HS-27A (cell line): ENCODE measurements at places on chromosomes 6 and 20.

DNA sequence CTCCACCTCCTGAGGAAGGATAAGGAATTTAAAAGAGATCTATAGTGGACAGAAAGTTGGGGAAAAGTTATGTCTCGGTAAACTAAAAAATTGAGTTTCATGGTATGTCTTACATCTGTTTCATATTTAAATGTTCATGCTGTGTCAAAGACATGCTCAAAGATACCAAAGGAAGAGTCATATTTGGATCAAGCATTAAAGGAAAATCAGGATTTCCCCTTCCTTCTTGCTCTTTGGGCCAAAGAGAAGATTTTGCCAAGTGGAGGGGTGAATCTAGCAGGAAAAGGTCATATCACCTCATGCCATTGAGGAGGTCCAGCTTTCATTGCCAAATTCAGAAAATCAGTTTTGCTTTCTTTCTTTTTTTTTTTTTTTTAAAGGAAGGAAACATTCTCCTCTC, 192.4 kb downstream of the OGFRL1 start:
- DNase-seq = no peak

GRCh38 chr20:59620860-59621505, 16.6 kb downstream of the PHACTR3 start:
- DNase-seq = no peak

DNA sequence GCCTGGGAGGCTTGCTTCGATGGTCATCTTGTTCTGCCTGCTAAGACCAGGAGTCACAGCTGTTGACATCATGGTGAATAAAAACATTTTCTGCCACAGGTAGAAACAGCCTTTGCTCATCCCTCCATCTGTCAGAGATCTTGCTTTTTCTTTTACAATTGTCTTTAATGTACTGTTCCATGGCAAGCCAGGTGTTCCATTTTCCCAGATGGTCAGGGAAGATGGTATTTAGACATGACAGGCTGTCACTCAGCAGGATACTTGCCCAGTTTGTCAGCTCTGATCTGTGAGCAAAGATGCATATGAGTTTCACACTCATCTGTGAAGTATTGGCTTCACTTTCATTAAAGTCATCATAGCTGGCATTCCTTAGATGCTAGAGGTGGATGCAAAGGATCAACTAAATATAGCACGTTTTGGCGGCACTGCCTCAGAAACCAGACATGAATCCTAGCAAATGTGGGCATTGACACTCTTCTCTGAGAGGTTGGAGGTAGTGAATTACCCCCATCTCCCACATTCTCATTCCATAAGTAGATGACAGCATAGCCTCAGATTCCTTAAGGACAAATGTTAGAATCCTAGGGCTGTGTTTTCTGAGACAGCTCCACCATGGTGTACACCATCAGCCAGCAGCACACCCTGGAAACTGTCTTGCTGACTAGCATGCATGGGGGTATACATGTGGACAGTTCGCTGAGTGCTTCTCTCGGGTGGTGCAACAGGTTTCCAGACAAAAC, 4.2 kb downstream of the SSTR4 start:
- DNase-seq = no peak

GRCh38 chr6:89098461-89098860, 17.9 kb downstream of the PNRC1 start:
- DNase-seq = no peak

DNA sequence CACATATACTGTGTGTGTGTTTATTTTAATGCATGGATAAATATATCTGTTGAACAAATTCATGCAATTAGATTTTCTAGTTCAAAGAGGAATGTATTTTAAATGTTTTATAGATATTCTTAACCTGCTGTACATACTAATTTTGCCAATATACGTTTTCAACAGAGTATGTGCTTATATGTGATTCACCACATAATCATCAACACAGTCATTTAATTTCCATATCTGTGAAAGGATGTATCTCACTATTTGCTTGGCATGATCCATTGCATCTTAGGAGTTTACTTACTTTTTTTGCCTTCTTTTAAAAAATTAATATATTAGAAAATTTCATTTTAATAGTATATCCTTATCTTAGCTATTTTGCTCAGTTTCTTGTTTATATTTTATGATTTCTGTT, 902.3 kb upstream of the CITED2 start:
- no peak for DNase-seq

- peak; percentile 23 for DNase-seq
Measured at GRCh38 chr6:13445005-13445743, 42.2 kb downstream of the GFOD1 start.

GRCh38 chr6:142947714-142948480, 2.9 kb upstream of the HIVEP2 start:
- DNase-seq = no peak

- peak; percentile 92 for DNase-seq
Measured at GRCh38 chr6:26571592-26572296, 25.0 kb upstream of the ABT1 start.

GRCh38 chr6:154509421-154510143, 903 bp downstream of the CNKSR3 start:
- DNase-seq = no peak

- DNase-seq = no peak
Measured at GRCh38 chr6:35061102-35061615, 80.0 kb downstream of the TCP11 start.

GRCh38 chr6:64539917-64540316, 904.3 kb downstream of the PHF3 start:
- no peak for DNase-seq

DNA sequence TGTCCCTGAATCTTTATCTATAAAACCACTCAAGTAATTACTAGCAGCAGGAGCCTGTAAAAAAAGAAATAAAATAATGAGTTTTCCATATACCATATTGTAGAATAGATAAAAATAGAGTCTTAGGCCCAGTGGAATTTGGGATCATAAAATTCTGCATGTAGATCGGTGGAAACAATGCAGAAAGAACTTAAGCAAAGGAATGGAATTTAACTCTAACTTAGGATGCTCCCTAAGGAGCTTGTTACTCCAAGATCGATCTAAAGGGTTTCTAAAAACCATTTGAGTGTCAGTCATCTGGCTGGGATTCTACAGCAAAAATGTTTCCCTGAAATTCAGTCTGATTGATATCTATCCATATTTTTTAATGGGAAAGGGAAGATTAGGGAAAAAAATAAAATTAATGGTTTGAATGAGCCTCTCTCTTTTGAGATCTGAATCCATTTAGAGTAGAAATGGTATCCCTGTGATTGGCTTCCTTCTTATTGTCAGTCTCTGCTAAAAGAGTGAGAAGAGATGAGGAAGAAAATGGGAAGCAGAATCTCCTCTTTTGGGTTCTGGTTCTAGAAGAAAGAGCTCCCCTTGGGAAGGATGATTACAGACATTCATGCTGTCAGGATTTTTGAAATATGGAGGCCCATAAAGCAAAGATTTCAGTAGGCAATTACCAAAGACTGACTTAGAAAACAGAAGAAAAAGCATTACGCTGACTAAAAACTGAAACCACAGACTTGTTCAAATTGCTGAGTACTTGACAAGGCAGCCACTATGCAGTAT, 564.3 kb upstream of the MARCKS start:
- no peak for DNase-seq

DNA sequence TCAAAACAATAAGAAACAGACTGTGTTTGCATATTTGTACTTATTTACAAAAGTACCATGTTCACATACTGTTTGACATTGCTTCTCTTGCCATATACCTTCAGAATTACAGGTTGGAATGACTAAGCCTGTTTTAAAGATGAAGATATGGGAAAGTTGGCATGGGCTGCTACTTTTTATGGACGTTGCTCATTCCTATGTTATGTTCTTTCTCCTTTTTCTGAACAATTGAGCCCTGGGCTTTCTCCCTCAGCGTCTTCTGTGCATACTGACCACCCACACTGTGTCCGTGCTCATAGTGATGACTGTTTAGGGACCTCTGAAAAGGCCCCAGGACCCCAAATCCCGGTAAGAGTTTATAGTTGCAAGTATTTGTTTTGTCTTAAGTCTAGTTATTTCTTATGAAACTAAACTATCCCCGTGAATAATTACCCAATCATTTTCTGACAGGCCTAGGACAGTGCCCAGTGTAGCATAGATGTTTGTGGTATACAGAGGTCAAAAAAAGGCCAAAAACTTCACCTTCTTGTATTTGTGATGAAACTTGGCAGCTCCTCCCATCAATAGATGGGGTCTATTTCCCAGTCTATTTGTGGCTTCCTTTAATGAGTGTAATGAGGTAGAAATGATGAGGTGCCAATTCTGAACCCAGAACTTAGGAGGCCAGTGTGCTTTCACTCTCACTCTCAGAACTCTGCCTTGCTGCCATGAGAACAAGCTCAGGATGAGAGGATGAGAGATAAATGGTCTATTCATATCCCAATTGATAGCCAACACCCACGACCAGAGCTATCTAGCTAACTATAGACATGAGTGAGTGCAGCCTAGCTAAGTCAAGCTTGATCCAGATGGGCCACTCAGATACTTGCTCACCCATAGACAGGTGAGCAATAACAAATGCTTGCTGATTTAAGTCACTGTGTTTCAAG, 40.9 kb downstream of the GSTA4 start:
- no peak for DNase-seq

DNA sequence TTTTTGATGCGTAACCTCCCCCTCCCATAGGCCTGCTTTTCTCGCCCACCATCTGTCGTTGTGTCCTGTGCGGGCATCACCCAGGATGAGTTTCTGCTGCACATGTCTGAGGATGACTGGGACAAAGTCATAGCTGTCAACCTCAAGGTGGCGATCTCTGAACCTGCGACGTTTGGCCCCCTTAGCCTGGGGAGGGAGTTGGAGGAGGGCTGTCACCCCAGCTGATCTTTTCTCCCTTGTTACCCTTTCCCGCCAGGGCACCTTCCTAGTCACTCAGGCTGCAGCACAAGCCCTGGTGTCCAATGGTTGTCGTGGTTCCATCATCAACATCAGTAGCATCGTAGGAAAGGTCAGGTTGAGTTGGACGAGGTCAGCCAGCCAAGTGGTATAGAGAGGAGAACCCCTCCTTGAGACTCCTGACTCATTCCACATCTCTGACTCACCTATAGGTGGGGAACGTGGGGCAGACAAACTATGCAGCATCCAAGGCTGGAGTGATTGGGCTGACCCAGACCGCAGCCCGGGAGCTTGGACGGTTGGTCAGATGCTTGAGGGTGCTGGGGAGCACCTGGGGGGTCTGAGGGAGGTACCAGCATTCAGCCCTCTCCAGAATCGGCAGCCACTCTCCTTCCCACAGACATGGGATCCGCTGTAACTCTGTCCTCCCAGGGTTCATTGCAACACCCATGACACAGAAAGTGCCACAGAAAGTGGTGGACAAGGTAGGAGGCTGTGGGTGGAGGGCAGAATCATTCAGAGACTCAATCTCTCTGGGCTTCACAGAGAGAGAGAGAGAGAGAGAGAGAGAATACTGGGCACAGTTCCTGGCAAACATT, 954 bp downstream of the HSD17B8 start:
- no peak for DNase-seq

DNA sequence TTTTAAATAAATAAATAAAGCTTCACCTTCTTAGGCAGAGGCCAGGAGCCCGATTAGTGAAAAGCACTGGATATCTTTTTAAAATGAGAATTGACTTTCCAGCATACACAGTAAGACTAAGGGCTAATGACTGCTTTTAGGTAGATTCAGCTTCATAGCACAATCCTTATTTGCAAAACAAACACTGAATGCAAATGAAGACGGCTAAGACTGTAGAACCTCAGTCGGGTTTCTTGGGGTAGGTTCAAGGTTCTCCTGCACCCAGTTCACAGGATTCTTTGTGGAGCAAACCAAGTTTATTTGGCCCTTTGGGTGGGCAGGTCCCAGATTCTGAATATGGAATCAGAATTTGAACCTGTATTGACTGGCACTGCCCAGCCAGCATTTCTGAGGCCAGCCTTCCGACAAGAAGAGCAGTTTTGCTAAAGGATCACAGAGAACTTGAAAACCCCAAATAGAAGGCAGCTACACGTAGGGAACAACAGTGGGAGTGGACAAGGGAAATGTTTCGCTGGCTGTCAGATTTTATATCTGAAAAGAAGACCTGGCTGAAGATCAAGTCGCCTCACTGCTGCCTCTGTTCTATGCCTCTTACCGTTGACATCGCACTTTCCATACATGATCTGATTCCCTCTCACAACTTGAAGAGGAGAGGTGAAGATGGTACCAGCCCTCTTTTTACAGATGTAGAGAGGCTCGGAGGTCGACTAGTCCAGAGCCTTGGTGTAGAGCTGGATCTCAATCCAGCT, 8.2 kb downstream of the TRERF1 start:
- no peak for DNase-seq

DNA sequence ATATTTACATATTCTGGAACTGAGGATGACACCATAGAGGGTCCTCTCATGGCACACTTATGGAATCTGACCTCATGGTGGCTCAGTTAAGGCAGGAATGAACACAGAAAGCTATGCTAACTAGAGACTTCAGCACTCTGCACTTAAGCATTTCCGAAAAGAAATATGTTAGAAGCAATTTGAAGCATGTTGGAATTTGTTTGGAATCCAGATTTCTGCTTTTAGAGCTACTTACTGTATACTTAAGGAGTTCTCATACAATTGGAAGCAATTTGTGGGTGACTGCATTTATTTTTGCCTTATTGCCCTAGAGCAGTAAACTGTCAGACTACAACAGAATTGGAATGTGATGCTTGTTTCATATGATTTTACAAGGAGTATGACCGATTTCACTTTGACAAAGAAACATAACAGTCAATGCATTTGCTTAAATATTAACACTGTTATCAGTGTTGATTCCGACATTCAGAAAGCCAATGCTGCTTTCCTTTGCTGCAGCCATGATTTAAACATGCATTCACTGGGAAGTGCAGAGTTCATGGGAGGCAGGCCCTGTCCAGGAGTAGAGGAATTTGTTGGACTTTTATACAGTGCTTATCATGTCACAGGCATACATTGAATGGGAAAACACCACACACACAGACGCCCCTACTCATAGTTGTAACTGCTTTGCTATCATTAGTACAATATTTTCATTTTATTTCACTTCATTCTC, 244.4 kb downstream of the SAMD5 start:
- DNase-seq = no peak

- DNase-seq = no peak
Measured at GRCh38 chr6:90074161-90074850, 180.0 kb downstream of the GJA10 start.

DNA sequence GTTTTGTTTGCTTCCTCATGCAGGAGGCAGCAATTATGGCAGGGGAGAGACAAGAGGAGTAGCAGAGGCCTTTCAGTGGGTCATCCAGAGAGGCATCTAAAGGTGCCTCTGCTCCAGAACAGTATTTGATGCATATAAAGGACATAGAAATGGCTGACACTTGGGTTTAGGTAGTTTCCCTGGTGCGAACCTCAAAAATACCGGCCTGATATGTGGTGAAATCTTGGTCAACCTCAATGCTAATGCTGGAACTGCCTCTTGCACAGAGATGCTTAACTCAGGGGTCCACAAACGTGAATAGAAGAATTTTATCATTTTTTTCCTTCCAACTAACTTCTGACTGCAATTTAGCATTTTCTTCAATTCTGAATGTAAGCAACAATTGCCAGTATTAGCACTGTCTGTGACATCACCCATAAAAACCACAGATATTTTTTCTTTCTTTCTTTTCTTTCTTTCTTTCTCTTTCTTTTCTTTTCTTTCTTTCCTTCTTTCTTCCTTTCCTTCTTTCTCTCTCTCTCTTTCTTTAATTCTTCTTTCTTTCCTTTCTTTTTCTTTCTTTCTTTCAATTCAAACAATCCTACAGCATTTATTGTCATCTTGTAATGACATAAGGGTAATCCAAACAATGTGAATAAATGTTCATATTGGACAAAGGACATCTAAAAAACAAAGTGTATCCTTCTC, 180.0 kb upstream of the UST start:
- DNase-seq = no peak

GRCh38 chr20:32089637-32090362, 19.7 kb upstream of the TM9SF4 start:
- no peak for DNase-seq

- DNase-seq = peak; percentile 12
Measured at GRCh38 chr6:37381579-37381978, 27.8 kb downstream of the RNF8 start.

GRCh38 chr20:23290761-23291574, 59.6 kb upstream of the NXT1 start:
- no peak for DNase-seq
